ENCODE measurements at places on chromosomes 7 and 10. TPM values are rescaled to one million over a fixed set of nuclear protein-coding genes. Genes with fewer than 3 reads are reported as not detected.

The SIRT1 gene
- total RNA-seq, result 10.4 TPM

The MBL2 gene
- not detected for total RNA-seq

The LBX1 gene
- total RNA-seq, result under 0.01 TPM

The TTYH3 gene
- total RNA-seq, result 37.3 TPM

The HIPK2 gene
- 10.1 TPM for total RNA-seq

The PTF1A gene
- total RNA-seq, result not detected

The PNLIPRP2 gene
- total RNA-seq, result not detected

The VAX1 gene
- not detected for total RNA-seq

The KAZALD1 gene
- 84.3 TPM for total RNA-seq

Measured in bronchial smooth muscle cell (primary cell).